ENCODE measurements at places on chromosomes 11 and 22.
A peak's percentile ranks its signal among the peaks of the same experiment; 100 is the strongest.

DNA sequence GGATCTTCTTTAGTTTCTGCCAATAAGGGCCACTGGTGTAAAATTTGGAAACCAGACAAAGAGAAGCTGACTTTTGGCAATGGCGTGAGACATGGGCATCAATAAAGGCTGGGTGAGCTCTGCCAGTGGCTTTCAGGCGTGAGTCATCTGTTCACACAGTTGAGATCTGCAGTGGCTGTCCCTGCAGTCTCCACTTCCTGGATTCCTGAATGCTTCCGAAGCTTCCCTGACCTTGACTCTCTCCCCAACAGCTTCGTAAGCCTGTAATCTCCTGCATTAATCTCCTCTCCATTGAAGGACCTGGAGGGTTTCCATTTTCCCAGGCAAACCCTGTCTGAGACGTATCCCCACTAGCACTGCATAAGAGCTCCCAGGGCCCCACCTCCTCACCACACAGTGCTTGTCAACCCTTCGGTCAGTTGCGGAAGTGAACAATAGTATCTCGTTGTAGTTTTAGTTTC is 574.7 kb downstream of the TBC1D22A start:
- DNase-seq = no peak

DNA sequence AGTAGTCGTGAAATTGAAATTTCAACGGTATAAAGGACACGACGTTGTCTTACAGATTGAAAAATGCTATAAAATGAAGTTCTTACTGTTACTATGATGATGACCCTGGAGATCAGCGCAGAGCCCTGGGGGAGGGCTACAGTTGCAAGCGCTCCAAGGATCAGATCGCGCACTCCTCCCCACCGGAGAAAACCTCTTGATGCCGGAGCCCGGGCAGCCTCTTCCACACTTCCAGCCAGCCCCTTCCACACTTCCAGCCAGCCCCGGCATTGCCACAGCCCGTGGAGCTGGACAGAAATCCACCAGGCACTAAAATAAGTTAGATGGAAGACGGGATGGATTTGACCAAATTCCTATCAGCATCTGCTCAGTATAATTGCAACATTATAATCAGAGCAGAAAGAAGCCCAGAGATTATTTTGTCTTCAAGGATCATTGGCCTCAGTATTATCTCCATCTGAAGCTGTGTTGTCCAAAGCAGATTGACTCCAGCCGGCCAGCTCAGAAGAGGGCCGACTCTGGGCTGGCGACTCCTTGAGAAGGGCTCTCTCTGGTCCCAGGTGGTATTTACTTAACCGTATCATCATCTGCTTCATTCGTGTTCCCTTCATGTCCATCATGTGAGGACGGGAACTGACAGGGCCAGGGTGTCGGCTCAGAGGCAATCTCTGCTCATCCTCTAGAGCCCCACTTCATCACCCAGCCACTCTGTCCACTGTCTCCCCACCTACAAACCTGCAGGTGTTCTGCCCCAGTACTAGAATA is 777 bp upstream of the MICAL3 start:
- no peak for DNase-seq

DNA sequence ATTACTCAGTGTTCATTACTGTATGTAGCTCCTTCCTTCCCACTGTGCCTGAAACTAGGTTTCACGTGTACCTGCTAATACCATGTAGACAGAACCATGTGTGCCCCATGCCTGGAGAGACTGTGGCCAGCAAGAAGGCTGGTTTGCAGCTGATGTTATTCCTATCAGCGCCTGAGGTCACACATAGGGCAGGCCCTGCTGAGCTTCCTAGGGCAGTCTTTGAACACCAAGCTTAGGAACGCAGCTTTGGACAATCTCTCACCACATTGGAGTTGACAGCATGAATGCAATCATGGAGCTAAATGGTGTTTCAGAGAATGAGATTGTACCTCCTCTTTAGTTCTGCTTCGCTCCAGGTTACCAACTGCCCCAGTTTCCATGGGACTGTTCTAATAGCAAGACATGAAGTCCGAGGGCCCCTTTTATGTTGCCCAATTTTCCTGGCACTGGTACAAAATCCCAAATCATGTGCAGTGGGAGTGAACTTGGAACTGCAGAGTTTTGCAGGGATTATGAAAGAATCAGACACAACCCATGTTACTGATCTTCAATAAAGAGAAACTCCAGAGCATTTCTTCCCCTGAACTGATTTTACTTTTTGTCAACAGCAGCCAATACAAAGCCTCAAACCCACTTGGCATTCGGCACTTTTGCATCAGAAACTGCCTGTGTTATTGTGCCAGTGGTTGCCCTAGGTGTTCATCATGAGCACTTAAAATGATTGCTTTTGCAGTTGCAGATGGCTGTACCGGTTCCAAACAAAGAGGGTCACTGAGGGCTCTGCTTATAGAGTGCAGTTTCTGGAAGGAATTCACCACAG is 154.2 kb upstream of the TTC12 start:
- DNase-seq = no peak

GRCh38 chr11:68827733-68828132 is 14.0 kb downstream of the CPT1A start:
- DNase-seq = no peak

DNA sequence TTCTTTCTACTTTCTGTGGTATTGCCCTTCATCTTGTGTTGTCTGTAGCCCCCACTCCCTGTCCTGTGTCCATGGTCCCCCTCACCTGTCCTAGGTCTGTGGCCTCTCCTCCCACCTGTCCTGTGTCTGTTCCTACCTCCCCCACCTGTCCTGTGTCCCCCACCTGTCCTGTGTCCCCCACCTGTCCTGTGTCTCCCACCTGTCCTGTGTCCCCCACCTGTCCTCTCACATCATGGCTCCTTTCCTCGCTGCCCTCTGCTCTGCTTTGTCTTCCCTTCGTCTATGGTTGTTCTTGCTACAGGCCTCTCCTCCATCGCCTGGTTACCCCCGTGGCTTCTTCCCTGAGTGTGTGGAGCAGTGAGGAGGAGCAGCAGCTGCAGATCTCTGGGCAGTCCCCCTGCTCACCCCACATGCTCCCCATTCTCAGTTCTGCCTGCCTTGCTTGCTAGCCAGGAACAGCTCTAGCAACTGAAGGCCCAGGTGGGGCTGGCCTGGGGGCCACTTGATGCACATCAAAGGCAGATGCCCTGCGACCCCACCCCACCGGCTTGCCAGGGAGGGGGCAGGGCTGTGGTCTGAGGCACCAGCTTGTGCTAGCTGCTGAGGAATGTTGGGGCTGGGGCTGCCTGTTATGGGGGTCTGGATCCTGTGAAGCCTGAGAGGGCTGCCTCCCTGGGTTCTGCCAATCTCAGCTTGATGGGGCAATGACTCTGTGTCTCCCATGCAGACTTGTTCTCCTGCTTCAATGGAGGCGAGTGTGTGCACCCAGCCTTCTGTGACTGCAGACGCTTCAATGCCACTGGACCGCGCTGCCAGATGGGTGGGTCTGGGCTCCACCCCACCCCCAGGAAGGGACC is 5.6 kb downstream of the OTOG start:
- DNase-seq = no peak

DNA sequence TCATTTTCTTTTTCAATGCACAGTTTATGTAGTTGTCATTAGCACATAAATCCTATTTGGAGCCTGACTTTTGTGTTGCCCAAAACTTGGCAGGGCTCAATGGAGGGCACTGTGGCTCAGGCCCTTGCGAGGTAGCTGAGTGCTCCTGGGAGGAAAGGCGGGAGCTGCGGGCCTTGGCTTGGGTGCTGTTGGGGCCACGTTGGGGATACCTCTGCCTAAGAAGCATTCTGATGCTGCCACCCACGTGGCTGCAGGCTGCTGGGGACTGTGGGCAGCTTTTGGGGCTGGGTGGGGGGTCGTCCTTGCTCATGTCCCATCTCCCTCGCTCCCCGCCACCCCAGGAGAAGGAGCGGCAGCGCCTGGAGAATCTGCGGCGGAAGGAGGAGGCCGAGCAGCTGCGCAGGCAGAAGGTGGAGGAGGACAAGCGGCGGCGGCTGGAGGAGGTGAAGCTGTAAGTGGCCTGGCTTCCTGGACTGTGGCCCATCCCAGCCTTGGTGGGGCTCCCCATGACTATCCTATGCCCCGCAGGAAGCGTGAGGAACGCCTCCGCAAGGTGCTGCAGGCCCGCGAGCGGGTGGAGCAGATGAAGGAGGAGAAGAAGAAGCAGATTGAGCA is 20.9 kb downstream of the INCENP start:
- no peak for DNase-seq

DNA sequence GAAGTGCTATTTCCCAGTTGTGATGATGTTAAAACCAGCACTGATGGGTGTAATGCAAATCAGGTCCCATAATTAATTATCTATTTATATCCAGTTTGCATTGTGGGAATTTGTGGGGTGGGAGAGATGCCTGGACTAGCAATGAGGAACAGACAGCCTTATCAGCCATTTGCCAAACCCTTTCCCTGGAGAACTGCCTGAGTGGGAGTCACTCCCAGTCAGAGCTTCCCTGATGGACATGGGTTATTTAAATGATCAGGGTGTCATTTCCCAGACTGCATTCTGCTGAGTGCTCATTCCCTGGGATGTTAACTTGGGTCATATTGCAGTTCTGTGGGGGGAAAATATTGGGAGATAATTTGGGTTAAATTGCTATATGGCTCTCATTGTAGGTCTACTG is 168.5 kb downstream of the NAV2 start:
- DNase-seq = no peak

DNA sequence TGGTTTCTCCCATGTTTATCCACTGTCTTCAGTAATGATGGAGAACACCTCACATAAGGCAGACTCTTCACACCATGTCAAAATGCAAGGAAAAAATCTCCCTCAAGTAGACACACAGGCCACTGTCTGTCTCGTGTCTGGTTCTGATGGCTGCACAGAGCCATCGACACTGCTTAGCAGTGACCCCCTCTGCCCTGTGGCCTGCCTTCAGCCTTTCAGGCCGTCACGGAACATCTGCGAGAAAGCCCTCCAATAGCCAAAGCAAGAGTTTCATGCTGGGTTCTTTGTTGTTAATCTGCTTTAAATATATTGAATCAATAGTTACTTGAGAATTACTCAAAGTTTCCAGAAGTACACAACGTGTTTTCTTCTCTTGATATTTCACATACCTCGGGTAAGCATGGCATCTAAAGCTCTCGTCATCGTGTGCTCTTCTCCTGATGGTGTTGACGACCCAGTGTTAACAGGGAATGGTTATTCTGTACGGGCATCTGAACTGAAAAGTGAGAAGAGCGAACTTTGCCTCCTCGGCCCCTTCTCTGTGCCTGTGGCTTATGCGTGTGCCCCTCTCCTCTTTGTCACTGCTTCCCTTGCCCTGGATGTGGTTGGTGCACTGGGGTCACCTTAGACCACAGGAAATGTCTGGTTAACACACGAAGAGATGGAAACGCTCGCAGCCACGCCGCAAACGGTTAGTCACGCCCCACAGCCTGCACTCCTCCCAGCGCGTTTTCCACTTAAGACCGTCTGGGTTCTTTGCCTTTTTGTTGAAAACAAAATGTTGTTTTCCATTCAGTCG is 33.4 kb upstream of the CTTN start:
- DNase-seq = peak; percentile 50

GRCh38 chr22:39546889-39547586 is 14.5 kb upstream of the RPS19BP1 start:
- no peak for DNase-seq

DNA sequence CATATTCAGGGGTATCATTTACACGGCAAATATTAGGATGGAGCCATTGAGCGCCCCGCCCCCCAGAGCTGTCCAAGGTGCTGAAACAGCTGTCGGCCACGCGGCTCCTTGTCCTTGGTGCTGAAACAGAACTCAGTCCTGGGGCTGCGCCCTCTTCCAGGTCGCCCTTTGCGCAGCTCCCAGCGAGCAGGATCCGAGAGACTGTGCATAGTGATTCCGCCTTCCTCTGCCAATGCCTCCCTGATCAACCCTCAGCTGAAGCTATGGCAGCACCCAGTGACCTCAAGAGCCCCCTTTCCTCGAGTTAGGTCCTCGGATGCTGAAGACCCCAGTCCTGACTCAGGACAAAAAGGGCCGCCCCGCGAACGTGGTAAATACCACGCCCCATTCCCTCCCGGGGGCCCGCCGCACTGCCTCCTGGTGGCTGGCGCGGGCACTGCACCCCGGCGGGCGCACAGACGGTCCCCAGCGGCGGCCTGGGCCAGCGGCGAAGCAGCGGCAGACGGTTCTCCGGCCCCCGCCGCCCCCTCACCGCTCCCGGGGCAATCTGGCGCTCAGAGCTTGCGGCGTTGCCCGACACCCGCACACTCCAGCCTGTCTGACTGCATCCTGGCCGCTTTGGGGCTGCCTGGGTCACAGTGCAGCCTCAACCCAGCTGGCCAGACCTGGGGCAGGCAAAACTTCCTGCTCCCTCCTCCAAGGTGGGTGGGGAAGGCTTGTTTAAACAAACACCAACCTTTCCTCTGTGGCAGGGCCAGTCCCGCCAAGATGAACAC is 13.4 kb downstream of the SYT7 start:
- DNase-seq = peak; percentile 80

- no peak for DNase-seq
Measured at GRCh38 chr22:44276706-44277356, 35.9 kb downstream of the SHISAL1 start.

GRCh38 chr11:64125676-64126075 is 40.2 kb downstream of the MACROD1 start:
- no peak for DNase-seq

GRCh38 chr11:1387961-1388762 is 1.6 kb upstream of the BRSK2 start:
- no peak for DNase-seq

- no peak for DNase-seq
Measured at GRCh38 chr11:65558930-65559509, 861 bp upstream of the LTBP3 start.

DNA sequence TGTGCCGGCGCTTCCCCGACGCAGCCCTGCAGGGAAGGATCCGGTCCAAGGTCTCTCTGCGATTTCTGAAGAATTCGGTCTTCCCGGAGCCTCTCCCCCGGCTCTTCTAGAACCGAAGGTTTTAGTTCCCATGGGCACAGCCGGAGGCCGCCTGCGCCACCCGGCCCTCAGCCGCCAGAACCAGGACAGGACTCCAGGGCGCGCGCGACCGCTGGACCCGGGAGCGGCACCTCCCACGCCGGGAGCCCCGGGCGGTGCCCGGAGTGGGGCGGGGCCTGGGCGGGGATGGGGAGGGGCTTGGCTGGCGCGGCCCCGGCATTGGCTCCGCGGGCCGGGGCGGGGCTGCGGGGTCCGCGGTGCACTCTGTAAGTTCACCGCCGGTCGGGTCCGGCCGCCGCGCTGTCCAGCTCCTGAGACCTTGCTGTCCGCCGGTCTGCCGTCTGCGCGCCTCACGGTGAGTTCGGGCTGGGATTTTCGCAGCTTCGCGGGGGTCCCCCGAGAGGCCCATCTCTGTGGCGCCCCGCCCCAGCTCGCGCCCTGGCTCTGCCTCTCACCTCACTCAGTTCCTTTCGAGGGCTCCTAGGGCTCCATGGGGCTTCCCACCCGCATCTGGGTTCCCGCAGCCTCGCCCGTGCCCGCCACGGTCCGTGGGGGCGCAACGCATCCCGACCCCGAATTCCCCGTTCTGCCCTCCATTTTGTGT is at the start of gene CDC42EP2:
Gene CDC42EP2 (plus strand): TSS at position 366 of the 703 bp plus-strand sequence. CDS start 6,033 bp downstream, outside the sequence.
- DNase-seq = peak; percentile 71
